ENCODE measurements at places on chromosomes 16 and 17.
A peak's percentile ranks its signal among the peaks of the same experiment; 100 is the strongest.

- DNase-seq: no peak
Observed at GRCh38 chr17:49817993-49818392, 29.5 kb downstream of the KAT7 start.

- no peak for DNase-seq
Observed at GRCh38 chr17:75250009-75250471, 11.4 kb downstream of the GGA3 start.

DNA sequence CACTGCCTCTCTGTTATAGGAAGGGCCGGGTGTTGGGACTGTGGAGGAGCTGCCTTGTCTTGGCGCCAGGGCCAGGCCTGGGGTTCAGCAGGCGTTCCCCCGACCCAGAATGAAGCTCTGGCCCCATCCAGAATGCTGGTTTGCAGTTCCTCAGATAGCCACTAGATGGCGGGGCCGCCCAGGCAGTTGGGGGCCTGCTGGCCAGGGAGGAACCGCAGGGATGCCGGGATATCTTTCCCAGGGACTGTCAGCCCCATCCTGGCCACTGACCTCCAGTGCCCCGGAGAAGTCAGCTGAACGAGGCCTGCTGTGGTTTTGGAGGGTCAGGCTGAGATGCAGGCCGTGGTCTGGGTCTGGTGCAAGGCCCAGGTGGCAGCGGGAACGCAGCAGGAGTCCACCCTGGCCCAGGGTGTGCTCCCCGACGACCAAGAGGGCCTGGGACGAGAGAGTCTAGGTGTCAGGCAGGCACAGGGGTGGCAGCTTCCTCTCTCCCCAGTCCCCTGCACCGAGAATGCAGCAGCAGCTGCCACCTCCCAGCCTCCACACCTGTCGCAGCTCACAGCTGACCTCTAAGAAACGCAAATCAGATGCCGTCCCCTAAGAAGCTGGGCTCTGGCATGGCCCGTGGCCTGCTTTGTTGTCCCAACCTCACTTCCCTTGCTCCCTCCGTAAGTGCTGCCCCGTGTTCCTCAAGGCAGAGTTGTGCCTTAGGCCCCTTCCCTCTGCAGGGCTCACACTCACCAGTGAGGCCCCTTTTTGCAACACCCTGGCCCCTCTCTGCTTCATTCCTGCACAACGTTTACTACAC, 51.2 kb downstream of the RMI2 start:
- no peak for DNase-seq

DNA sequence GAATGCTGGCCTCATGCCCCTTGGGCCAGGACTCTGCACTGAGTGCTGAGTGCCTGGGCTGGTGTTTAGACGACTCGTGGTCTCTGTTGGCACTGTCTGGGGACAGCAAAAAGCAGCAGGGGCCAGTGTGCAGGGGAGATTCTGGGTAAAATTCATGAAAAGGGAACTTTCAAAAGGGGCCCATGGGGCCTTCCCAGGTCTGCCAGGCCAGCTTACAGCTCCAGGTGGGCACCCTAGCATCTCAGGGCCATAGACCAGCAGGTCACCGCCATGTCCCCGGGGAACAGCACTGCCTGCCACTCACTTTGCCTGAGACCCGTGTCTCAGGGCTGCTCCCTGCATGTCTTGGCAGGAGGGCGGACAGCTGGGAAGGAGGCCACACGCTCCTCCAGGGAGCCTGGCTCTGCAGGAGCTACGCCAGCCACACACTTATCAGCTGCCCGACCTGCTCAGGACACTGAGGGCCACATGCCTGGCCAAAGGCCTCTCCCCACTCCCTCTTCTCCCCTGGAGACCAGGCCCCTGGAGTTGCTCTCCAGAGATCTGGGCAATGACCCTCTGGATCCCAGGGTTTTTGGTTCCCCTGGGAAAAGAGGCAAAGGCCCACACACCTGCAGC, 8.8 kb upstream of the FASN start:
- DNase-seq: no peak

DNA sequence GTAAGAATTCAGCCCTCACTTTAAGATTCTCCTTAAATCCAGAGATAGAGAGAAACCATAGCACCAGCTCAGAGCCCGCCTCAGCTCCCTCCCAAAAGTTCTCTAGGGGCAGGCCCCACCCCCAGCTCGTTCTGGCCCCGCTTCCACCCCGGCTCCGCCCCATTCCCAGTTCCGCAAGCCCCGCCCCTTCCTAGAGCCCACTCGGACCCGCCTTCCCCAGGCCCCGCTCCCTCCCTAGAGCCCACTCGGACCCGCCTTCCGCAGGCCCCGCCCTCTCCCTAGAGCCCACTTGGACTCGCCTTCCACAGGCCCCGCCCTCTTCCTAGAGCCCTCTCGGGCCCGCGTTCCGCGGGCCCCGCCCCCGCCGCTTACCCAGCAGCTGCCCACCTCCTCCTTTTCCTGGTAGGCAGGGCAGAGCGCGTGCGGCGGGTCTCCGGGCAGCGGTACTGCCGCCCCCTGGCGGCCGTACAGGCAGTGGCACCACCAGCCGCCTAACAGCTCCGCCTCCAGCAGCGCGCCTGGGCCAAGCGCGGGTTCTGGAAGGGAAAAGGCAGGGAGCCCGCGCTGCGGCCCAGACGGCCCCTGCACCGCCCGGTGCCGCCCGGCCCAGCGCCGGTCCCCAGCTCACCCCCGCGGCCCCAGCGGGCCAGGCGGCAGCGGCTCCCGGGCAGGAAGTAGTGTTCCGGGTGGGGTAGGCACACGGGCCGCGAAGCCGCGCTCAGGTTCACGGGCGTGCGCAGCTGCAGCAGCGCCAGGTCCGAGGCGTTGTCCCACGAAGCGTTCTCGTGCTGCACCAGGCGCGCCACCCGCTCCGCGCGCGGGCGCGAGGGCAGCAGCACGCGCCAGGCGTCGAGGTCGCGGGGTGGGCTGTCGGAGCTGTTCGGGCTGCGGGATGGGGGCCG, 6.8 kb upstream of the PRSS8 start:
- DNase-seq: peak; percentile 81

GRCh38 chr17:65918916-65919315, 273.0 kb downstream of the CEP112 start:
- no peak for DNase-seq

- DNase-seq: no peak
Observed at GRCh38 chr16:84604477-84605013, 13.3 kb downstream of the COTL1 start.

- no peak for DNase-seq
Observed at GRCh38 chr17:81681672-81682071, 1.9 kb downstream of the ARL16 start.

DNA sequence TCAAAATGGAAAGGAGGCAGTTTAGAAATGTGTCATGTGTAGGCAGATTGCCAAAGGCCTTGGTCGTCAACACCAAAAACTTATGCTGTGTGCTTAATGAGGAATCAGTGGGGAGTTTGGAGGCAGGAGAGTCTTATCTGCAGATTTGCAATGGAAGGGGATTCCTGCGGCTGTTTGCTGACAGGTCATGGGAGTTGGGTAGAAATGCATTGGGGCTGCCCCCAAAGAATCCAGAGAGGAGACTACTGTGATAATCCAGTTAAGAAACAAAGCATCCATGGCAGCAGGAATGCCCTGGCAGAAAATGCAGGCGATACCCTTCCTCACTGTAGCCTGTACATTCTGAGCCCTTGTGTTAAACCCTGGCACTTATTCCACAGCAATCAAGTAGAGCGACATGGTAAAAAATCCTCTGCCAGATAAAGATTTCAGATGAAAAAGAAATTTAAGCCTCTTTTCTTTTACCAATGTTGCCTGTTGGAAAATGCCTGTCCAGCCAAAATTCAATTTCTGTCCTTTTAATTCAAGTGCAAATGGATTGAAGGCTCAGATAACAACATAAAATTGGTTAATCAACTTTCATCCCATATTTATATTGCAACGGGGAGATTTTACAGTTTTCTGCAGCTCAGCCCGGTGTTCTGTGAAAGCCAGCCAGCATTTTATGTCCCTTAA, 491.0 kb upstream of the CDH5 start:
- no peak for DNase-seq

- no peak for DNase-seq
Observed at GRCh38 chr17:265718-266117, 84.3 kb upstream of the DOC2B start.

DNA sequence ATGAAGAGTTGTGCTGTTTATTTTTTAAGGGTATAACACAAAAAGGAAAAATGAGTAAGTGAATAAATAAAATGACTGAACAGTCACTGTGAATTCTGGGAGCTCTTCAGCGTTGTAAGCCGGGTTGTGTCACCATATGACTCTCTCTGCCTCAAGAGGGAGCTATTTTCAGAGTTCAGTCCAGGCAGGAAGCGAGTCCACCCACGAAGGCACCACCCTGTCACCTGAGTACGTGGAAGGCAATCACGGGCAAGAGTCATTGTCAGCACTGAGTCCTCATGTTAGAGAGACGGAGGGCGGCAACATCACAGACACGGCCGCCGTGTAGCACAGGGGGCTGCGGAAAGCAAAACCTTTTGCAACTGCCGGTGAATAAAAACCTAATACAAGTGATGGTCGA, 227.6 kb downstream of the UTP18 start:
- DNase-seq: no peak

DNA sequence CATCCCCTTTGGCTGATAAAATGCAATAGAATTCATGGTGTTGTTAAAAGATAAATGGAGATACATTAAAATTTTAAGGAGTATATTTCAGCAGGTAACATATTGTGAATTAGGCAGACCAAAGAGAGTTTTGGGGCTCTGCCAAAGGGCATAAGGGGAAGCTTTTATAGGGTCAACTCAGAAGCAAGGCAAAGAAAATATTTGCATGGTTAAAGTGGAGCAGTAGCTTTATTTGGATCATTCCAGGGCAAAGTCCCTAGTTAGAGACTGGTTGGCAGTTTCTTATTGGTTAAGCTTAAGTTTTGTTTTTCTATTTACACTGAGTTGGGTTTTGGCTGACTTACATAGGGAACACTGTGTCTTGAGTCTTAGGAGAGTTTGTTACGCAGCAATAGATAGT, 75.1 kb upstream of the CA10 start:
- no peak for DNase-seq

DNA sequence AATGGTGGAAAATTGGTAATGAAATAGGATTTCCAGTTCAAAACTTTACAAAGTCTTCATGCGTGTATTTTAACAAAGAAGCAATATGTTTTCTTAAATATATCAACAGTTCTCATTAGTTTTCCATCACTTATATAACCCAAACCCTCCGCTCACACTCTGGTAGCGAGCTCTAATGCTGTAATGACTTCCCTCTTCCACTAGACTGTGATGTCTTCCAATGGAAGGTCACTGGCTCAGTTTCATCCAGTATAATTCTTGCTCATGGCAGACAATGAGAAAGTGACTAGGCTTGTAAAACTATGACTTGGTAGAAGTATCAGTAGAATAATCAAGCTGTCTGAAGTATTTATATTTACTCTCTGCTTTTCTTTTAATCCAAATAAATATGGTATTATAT, 32.8 kb downstream of the NETO2 start:
- no peak for DNase-seq

GRCh38 chr16:8571061-8571596, 19.2 kb downstream of the TMEM114 start:
- no peak for DNase-seq

DNA sequence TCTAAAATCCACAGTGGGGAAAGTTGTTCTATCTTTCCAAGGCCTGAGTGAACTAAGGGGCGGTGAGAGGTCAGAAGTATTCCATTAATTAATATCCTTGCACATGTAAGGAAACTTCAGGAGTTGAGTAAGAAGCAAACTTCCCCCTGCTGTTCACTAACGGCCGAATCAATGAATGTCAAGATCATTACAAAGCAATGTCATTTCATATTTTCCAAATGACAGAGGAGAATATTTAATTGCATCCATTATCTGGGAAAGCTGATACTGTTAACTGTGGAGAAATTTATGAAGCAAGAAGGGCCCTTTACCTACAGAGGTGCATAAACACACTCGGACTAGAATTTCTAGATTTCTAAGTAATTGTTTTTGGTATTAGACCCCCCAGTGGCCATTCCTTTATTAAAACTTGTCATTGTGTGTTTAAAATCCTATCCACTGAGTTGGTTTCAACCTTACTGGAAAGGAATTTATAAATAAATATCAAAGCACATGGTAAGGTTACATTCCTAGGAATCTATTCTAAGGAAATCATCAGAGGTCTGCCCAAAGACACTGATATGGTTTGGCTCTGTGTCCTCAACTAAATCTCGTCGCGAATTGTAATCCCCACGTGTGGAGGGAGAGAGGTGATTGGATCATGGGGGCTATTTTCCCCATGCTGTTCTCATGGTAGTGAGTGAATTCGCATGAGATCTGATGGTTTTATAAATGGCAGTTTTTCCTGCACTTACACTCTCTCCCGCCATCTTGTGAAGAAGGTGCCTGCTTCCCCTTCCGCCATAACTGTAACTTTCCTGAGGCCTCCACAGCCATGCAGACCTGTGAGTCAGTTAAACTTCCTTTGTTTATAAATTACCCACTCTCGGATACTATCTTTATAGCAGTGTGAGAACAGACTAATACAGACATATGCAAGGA, 20.4 kb upstream of the SMURF2 start:
- no peak for DNase-seq

GRCh38 chr16:22862046-22862445, 48.1 kb downstream of the HS3ST2 start:
- DNase-seq: no peak

GRCh38 chr17:32917842-32918241, 10.1 kb upstream of the TMEM98 start:
- DNase-seq: no peak

GRCh38 chr17:39200957-39201510, 951 bp downstream of the RPL19 start:
- no peak for DNase-seq

GRCh38 chr17:79258843-79259242, 184.2 kb downstream of the ENGASE start:
- DNase-seq: no peak

- no peak for DNase-seq
Observed at GRCh38 chr17:63405020-63405419, 41.1 kb downstream of the CYB561 start.

- no peak for DNase-seq
Observed at GRCh38 chr17:58165981-58166380, 801 bp upstream of the OR4D2 start.

- no peak for DNase-seq
Observed at GRCh38 chr17:8832711-8833352, 33.7 kb upstream of the MFSD6L start.

- no peak for DNase-seq
Observed at GRCh38 chr17:1179112-1179817, 516 bp downstream of the ABR start.

GRCh38 chr17:77282524-77283515, 142.1 kb downstream of the SEC14L1 start:
- DNase-seq: no peak
